ENCODE measurements at places on chromosomes 13 and 19. TPM values are rescaled to one million over a fixed set of nuclear protein-coding genes. Genes with fewer than 3 reads are reported as not detected.
A peak's percentile ranks its signal among the peaks of the same experiment; 100 is the strongest.

DNA sequence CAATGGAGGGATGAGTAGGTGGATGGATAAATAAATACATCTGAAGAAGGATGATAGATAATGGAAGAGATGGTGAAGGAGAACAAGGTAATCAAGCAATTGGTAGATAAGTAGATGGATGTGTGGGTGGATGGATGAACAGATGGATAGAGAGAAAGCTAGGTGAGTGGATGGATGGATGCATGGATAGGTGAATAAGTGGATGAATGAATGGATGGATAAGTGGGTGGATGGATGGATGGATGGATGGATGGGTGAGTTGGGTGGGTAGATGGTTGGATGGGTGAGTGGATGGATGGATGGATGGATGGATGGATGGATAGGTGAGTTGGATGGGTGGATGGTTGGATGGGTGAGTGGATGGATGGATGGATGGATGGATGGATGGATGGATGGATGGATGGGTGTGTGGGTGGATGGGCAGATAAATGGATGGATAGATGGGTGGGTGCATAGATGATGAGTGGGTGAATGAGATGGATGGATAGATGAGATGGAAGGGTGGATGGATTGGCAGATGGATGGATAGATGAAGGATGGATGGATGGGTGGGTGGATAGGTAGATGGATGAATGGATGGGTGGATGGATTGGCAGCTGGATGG, 6.3 kb downstream of the SEMA6B start:
- no peak for DNase-seq

- DNase-seq, result peak; percentile 16
These were observed 518.8 kb downstream of the MYO16 start for GRCh38 chr13:109148243-109148642.

GRCh38 chr19:32773126-32773525, 53.6 kb downstream of the TDRD12 start:
- no peak for DNase-seq

DNA sequence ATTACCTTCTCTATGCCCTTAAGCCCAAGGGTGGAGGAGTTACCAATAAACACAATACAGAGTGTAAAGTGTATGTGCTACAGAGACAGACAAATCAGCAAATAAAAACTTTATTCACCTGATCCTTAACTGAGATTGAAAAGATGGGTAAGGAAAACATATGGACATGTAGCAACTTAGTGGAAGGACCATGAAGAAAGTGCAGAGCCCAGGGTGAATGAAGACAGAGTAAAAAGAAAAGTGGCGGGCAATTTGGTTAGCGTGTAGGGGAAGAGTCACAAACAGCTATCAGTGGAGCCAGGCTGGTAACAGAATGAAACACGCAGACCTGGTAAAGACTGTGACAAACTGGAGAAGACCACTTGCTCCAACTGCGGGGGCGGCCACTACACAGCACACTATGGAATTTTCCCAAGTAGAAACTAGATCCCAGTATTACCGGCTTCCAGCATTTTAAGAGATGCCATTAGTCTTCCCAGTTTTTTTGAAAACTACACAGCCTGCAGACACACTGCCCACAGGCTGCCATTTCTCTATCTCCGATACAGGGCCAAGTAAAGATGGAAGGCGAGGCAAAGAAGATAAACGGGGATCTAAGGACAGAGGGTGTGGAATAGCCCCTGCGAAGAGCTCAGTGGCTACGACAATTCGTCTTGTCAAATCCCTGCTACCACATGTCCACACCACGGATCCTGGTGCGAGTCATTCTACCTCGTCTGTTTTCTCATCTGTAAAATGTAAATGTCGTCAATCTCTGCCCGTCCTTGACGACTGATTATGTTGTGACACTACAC, 1.2 kb downstream of the UQCRFS1 start:
- no peak for DNase-seq

ZNF835 gene
- total RNA-seq, result 0.04 TPM

GRCh38 chr19:50263176-50263575, 59.8 kb downstream of the MYH14 start:
- no peak for DNase-seq

PSG1 gene
- not detected for total RNA-seq

- no peak for DNase-seq
These were observed 569 bp downstream of the DCT start for GRCh38 chr13:94478913-94479312.

UPK1A gene
- total RNA-seq, result not detected

DNA sequence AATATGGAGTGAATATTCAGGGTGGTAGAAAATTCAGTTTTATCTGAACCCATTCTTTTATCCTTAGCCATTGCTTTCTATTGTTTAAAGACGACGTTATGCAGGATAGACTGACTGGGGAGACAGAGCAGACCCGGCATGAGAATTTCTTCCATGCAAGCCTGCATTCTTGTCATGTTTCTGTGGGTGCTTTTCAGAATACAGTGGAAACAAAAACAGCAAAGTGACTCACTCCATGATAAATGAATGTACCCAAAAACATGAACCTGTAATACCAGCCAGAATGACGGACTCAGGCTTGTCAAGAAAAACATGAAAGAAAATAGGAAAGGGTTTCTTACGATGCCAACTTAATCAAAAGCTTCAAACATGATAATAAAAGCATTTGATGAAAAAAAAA, 924.0 kb downstream of the EFNB2 start:
- DNase-seq, result no peak

KLC3 gene
- total RNA-seq, result not detected

DNA sequence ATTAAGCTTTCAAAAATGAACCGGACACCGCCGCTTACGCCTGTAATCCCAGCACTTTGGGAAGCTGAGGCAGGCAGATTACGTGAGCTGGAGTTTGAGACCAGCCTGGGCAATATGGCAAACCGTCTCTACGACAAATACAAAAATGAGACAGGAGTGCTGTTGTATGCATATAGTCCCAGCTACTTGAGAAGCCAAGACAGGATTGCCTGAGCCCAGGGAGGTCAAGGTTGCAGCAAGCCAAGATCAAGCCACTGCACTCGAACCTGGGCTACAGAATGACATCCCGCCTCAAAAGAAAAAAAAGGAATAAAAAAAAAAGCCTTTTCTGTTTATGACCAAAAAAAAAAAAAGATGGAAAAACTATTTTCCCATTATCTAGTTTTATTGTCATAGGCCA, 96.4 kb downstream of the RBM26 start:
- DNase-seq, result no peak

- no peak for DNase-seq
These were observed 5.5 kb downstream of the RDH8 start for GRCh38 chr19:10018786-10019185.

- no peak for DNase-seq
These were observed 84.5 kb downstream of the DCLK1 start for GRCh38 chr13:36046672-36047071.

- DNase-seq, result no peak
These were observed 140.6 kb upstream of the STARD13 start for GRCh38 chr13:33426131-33426530.

TMEM59L gene
- total RNA-seq, result 1.2 TPM

- DNase-seq, result peak; percentile 43
These were observed 10.2 kb upstream of the CARM1 start for GRCh38 chr19:10861103-10861651.

DNA sequence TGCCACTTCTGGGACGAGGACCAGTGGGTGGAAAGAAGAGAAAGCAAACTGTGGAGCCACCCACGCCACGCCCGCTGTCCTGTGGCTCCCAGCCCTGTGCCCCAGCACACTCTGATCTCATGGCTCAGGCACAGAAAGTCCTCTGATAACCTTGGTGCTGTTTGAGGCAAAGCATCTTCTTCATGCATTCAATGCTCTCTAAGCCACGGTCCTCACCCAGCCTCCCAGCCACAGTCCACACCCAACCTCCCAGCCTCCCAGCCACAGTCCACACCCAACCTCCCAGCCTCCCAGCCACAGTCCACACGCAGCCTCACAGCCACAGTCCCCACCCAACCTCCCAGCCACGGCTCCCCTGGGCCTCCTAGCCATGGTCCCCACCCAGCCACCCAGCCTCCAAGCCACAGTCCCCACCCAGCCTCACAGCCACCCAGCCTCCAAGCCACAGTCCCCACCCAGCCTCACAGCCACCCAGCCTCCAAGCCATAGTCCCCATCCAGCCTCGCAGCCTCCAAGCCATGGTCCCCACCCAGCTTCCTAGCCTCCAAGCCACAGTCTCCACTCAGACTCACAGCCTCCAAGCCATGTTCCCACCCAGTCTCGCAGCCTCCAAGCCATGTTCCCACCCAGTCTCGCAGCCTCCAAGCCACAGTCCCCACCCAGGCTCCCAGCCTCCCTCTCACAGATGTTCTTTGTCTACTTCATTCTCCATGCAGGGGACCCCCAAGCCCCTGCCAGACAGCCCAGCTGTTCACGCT, 74.9 kb downstream of the SOX1 start:
- DNase-seq, result no peak

GRCh38 chr13:45859705-45860104, 8.2 kb upstream of the SIAH3 start:
- no peak for DNase-seq

FBXO17 gene
- total RNA-seq, result 35.6 TPM

Data from H4 (cell line).